Activated CD8-positive, alpha-beta memory T cell treated with anti-CD3 and anti-CD28 coated beads for 1 hour (primary cell): ENCODE measurements at places on chromosomes 4 and X.

DNA sequence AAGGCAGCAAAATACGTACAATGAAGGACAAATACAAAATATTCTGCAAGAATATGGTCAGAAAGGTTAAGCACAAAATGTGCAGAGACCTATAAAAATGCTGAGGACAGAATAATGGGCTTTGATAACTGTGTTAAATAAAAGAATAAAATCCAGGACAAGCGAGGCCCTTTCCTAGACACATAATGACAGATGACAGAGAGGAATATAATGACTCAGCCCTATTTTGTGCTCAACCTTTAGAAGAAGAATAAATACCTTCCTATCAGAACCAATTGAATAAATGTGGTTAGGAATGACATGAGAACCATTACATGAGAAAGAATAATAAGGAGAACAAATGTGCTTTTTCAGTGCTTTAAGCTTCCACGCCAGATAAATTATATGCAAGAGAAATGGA, 178.0 kb downstream of the TEX13C start:
- DNase-seq: no peak

DNA sequence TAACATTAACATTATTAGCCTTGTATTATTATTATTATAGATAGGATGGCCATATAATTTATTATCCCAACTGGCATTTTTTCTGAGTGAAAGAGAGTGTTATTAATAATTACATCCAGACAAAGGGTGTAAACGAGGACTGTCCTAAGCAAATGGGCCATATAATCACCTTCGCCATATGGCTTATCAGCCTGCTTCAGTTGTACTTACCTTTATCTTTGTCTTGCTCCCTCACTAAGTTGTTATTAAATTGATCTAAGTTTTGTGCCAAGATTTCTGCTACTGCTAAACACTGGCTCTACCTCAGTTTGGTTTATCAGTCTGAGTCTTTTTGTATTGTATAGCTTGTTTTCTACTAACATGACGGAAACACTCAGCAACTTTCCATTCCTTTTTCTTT, 76.9 kb downstream of the STIM2 start:
- DNase-seq: no peak

GRCh38 chrX:11553594-11553993, 112.1 kb downstream of the ARHGAP6 start:
- DNase-seq: no peak

DNA sequence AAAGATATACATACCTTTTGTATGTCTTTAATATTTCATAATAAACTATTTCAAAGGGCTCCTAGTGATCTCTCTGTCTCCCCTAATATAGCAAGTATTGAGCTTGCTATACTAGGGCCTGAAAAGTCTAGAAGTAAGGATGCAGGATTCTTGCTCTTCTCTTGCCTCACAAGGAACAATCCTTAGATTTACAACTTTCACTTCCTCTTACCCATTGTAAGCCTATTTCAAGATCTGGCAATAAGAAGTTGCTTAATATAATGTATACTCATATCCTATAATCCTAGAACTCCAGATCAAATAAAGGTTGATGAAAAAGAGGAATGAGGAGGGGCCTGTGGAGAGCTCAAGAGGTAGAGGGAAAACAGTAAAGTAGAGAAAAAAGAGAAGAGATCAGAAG, 40.8 kb upstream of the CHRDL1 start:
- DNase-seq: no peak

GRCh38 chr4:1683736-1684505, at the start of gene FAM53A:
Gene FAM53A, minus strand, starts transcription at chr4:1684313. Its CDS starts 15,572 bp downstream, at chr4:1668741.
- peak; percentile 13 for DNase-seq

GRCh38 chr4:184850018-184850417, 24.2 kb upstream of the ACSL1 start:
- DNase-seq: no peak

GRCh38 chrX:128728943-128729342, 676.7 kb upstream of the ACTRT1 start:
- no peak for DNase-seq

DNA sequence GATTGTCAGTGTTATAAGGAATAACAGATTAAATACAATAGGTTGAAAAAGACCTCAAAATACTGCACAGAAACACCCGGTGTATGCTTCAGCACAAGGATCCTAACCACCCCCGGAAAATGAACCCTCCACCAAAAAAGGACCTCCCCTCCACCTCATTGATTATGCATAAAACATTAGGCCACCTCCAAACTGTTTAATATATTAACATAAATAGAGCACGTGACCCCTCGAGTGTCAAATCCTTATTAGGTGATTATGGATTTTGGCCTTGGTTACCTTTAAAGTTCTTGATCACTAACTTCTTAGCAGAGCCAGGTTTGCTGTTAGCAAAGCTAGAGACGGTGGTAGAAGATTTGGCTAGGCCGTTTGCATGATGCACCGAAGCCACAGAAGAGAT, 958 bp downstream of the CUL4B start:
- no peak for DNase-seq

- DNase-seq: no peak
Observed at GRCh38 chr4:151218343-151218742, 58.6 kb upstream of the PRSS48 start.

- no peak for DNase-seq
Observed at GRCh38 chr4:101279377-101279871, 67.9 kb downstream of the PPP3CA start.

GRCh38 chrX:149036086-149036485, 469.0 kb downstream of the IDS start:
- DNase-seq: no peak

DNA sequence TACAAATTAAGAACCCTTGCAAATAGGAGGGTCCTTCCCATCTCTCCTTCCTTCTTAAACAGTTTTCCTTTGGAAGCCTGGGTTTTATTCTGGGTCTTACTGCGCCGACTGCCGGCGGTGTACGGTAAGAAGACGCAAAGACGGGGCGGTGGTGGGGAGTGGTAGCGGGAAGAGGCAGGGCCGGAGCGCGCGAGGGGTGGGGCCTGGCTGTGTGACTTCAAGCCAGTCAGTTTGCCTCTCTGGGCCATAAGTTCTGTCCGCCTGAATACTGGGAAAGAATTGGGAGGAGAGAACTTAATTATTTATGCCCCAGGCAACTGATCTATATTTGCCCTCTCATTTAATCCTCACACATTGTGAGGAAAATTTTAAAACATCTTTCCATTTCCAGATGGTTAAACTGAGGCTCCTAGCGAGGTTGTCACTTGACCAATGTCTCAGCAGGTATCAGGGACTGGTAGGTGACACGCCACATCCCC, 726 bp upstream of the KANTR start:
- peak; percentile 60 for DNase-seq

GRCh38 chr4:155768370-155768769, 9.5 kb downstream of the GUCY1B1 start:
- DNase-seq: no peak

GRCh38 chr4:25235401-25235800, 1.6 kb downstream of the PI4K2B start:
- no peak for DNase-seq

DNA sequence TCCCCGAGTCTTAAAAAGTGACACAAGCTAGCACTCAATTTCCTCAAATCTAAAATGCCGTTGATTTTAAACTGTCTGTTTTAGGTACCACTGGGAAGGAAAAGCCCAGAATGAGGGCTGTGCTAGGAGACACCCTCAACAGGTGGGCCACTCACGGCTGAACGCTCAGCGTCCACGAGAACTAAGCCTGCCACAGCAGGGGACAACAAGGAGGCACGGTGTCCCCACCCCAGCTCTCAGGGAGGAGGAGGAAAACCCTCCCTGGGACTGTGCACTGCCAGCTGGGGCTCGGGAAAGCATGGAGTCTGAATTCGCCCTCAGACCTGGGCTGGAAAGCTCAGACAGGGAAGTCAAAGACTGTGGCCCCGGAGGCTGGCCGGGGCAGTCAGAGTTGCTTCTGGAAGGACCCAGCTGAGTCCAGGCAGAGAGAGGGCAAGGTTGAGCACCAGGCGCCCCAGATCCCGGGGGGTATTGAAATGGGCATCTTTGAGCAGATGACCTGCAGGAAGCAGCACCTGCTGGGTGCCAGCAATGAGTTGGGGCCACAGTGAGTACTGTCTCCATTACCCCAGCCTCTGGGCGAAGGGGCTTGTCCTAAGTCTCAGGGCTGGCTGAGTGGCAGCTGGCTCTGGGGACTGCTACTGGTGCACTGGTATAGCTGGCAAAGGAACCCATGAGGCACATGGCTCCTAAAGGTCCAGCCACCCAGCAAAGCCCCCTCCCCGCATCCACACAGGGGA, 769 bp upstream of the CPZ start:
- no peak for DNase-seq

- no peak for DNase-seq
Observed at GRCh38 chr4:38989487-38989886, 42.7 kb downstream of the TMEM156 start.

GRCh38 chr4:98564852-98565251, 93.6 kb downstream of the TSPAN5 start:
- no peak for DNase-seq

DNA sequence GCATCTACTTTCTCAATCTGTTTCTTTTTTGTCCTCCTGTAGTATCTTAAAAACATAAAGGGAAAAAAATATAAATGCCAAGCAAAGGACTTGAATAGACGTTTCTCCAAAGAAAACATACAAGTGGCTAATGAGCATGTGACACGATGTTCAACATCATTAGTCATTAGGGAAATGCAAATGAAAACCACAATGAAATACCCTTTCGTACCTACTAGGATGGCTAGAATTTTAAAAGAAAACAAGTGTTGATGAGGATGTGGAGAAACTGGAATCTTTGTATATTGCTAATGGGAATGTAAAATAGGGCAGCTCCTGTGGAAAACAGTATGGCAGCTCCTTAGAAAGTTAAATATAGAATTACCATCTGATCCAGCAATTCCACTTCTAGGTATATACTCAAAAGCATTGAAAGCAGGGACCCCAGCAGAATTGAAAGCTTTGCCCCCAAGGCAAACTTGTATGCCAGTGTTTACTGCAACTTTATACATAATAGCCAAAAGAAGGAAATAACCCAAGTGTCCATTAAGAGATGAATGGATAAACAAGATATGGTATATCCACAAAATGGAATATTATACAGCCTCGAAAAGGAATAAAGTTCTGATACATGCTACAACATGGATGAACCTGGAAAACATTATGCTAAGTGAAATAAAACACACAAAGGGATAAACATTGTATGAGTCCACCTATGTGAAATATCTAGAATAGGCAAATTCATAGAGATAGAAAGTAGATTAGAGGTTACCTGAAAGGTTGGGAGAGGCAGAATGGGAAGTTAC, 138.3 kb downstream of the SH3KBP1 start:
- no peak for DNase-seq

- DNase-seq: no peak
Observed at GRCh38 chrX:48601741-48602394, 4.6 kb downstream of the WDR13 start.

- no peak for DNase-seq
Observed at GRCh38 chrX:302975-303374, 15.6 kb downstream of the GTPBP6 start.

GRCh38 chr4:127148165-127148564, 484.6 kb upstream of the INTU start:
- no peak for DNase-seq

GRCh38 chrX:13059637-13060499, 15.4 kb upstream of the FAM9C start:
- DNase-seq: no peak

- DNase-seq: no peak
Observed at GRCh38 chr4:113725963-113726362, 35.6 kb downstream of the CAMK2D start.

GRCh38 chrX:24920769-24921168, 95.0 kb downstream of the ARX start:
- DNase-seq: no peak

GRCh38 chrX:2374086-2374485, 126.7 kb downstream of the DHRSX start:
- no peak for DNase-seq

GRCh38 chrX:151902813-151903591, 9.7 kb upstream of the MAGEA4 start:
- DNase-seq: no peak

GRCh38 chr4:163663454-163664225, 169.2 kb downstream of the TMA16 start:
- no peak for DNase-seq

- DNase-seq: no peak
Observed at GRCh38 chr4:102832105-102832504, 4.8 kb upstream of the UBE2D3 start.

DNA sequence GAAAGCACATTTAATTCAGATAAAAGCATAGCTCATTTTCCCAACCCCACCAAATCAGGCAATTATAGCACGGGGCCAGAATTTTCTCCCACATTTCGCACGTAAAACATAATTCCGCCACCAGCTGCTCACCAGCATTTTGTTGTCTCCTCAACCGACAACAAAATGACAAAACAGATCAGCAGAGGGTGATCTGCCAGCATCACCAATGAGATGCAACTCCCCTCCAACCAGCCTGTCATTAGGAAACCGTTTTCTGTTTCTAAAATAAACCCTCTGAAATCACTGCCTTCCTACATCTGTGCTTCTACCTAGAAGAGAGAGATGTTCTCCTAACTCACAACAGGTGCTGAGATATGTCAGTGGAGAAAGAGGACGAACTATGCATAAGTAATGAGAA, 654.8 kb upstream of the CPEB2 start:
- no peak for DNase-seq

GRCh38 chr4:165331823-165332222, 4.4 kb downstream of the MSMO1 start:
- DNase-seq: no peak

GRCh38 chrX:19332983-19333382, 10.7 kb upstream of the PDHA1 start:
- no peak for DNase-seq

DNA sequence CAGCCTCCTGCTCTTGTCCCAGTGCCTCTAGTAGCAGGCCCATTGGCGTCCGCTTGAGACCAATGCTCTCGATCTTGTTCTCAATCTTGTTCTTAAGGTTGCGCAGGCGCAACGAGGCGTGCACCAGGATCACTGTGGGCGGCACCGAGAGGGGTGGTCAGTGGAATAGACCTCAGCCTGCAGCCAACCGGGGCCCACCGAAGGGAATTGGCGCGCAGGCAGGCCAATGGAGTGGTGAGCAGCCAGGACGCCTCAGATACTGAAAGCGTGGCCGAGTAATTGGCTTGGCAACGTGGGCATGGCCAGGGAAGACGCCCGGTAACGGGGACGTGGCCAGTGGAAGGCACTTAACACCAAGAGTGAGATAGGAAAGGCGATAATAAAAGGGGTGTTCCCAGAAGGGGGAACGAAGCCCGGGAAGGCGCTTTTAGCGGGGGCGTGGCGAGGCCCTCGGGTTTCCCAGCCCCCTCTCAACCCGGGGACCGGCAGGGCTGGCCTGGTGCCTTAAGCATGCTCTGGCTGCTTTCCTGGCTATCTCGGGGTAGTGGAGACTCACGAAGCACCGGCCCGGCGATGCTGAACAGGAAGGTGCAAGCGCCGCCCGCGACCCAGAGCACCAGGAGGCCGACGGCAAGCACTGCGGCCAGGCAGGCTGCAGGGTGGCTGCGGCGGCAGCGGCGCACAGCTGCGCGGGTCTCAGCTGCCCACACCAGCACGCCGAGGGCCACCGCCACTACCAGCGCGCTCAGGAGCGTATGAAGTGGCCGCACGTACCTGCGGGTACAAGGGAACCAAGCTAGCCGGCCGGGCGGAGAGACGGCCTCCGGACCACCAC, 1.7 kb downstream of the PRAF2 start:
- no peak for DNase-seq
